CD4-positive, alpha-beta T cell treated with Interleukin-4 for 1 hour (primary cell): ENCODE measurements at places on chromosomes 11 and 22.

GRCh38 chr11:61983419-61983818 is 16.0 kb upstream of the FTH1 start:
- no peak for DNase-seq

GRCh38 chr11:61917334-61918109 is at the start of gene RAB3IL1:
Gene RAB3IL1 (minus strand): TSS chr11:61917566. CDS start chr11:61917367, 199 bp downstream.
- peak; percentile 7 for DNase-seq

GRCh38 chr11:14577835-14578529 is 57.8 kb upstream of the PSMA1 start:
- peak; percentile 29 for DNase-seq

DNA sequence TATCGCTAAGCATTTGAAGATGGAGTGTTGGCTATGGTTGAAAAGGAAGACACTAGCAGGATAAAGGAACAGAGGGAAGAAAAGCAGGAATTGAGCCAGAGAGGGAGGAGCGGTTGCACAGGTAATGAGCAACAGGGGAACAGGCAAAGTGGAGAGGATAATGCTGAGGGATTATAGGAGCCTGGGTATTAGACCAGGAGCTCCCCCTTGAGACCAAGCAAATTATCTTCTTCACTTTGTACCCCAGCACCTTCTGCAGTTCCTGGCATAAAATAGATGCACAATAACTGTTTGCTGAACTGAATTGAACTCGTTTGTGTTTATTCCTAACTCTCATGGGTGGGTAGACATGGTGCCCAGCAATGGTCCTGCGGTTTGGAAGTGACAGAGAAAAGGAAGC is 54.6 kb upstream of the OR5P2 start:
- no peak for DNase-seq

GRCh38 chr22:44325718-44326490 is 13.2 kb upstream of the SHISAL1 start:
- DNase-seq = no peak

DNA sequence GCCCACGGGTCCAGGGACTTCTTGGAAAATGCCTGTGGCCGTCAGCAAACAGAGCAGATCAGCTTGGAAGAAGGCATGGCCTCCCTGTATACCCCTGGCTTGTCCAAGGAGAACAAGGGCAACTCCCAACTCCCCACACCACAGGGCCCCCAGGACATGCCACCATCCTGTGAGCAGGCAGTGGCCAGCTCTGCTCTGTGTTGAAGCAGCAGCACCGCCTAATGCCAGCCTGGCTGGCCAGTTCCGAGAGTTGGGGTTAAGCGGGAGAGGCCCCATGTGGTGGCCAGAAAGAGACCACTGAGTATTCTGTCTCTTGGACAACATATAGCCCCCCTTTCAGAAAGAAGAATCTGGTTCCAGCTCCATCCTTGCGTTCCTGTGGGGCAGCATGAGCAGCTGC is 209.2 kb downstream of the CTTN start:
- no peak for DNase-seq

- DNase-seq = peak; percentile 46
Observed at GRCh38 chr22:43376765-43377547, 33.8 kb upstream of the SCUBE1 start.

DNA sequence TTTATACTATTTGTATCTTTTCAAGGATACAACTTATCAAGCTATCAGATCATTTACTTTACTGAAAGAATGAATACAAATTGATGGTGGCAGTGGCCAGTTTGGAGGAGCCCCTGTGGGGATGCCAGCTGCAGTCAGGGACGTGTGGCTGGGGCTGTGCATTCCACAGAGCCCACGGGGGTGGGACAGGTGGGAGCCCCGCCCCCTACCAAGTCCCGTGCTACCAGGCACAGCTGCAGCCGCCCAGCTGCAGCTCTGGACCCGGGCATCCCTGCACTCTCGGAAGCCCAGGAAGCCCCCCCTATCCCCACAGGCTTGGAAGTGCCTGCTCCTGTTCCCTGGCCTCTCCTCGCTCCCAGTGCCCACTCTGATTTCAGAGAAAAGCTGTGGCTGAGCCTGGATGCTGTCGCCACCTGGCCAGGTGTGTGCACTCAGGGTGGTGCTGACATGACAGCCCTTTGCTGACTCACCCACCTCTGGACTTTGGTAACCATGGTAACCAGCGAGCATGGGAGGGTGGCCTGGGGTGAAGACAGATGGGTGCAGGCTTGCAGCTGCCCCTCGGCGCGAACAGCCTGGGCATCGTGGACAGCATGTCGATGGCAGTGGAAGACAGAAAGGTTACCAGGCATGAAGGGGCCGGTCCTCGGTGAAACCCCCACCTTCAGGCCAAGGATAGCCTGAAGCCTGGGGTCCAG is 138.1 kb downstream of the SBF2 start:
- DNase-seq = no peak

- DNase-seq = no peak
Observed at GRCh38 chr11:132024587-132025295, 654.3 kb downstream of the NTM start.

DNA sequence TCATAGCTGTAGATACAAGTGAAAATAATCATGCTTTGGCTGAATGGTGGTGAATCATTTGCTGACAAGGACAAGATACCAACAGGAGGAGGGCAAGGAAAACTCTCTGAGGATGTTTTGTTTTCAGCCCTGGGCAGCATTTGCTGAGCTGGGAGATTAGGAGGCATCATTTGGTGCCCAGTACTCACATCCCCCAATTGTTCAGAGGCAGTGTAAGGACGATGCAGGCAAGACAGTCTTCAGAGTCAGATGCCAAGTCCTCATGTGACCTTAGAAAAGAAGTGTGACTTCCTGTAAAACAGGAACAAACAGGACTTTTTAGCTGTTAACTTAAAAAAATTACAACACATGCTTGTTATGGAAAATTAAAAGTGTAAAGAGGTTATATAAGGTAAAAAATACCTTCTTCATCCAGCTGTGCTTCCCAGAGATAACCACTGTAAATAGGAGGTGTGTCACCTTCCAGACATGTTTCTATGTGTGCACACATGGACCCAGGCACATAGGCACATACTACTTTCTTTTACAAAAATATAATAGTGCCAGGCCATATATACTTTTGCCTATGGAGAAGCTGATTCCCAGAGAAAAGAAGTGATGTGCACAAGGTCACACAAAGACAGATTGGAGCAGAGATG is 18.0 kb downstream of the CNTF start:
- peak; percentile 36 for DNase-seq

DNA sequence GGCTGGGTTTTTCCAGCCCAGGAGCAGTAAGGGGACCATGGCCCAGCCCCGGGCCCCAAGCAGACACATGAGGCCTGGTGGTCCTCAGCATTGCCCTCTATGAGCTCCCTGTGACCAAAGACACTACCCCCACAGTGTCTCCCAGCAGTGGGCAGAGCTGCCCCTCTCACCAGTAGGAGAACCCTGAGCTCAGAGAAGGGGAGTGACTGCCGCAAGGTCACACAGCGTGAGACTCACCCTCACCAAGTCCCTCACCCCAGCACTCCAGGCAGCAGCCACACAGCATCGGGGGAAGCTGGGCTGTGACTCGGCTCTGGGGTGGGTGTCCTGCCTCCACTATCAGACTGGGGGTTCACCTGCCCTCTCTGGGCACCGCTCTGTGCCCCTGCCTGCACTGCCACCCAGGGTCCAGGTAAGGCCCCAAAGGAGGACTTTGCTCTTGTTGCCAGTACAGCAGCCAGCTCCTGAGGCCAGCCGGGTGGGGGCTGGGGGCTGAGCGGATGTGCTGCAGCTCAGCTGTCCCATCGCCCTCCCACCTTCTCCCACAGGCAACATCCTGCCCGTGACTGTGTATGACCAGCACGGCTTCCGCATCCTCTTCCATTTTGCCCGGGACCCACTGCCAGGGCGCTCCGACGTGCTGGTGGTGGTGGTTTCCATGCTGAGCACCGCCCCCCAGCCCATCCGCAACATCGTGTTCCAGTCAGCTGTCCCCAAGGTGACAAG is 7.9 kb upstream of the SH3BP1 start:
- peak; percentile 45 for DNase-seq

GRCh38 chr11:77842441-77843121 is 21.6 kb downstream of the AAMDC start:
- no peak for DNase-seq

DNA sequence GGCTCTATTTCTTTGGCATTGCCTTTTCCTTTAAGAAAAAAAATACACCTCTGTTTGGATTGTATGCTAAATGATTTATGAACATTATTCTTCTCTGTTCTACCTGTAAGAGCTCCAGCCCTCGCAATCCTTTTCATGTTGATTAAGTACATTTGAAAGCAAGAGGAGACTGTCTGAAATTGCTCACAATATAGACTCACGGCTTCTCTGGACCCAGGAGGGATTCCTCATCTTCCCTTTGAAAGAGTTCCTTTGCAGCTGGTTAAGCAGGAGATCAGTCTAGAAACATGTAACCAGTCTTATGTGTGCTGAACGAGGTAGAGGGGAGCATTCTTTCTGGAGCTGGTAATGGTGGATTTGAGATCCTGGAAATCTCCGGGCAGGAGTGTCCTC is 47.4 kb downstream of the PKNOX2 start:
- DNase-seq = no peak

- DNase-seq = no peak
Observed at GRCh38 chr22:30209642-30210041, 36.9 kb downstream of the LIF start.

- DNase-seq = no peak
Observed at GRCh38 chr22:42932857-42933484, 75.9 kb upstream of the ARFGAP3 start.

GRCh38 chr11:19117760-19118097 is 761 bp downstream of the ZDHHC13 start:
- no peak for DNase-seq

DNA sequence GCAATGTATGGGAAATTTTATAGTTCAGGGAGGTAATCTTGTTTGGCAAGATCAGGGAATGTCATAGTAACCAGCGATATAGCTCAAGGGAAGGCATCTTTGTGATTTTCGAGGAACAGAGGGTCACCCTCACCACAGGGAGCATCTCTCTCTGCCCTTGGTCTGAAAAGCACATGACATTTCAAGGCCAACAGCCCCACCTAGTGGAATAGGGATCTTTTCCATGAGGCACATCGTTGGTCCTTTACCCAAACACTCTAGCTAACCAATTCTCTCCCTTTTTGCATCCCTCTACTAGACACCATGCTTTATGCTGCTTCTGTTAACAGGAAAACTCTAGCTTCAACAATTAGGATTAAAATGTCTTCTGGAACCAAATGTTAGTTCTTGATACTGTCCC is 179.0 kb downstream of the GRM5 start:
- DNase-seq = peak; percentile 14
